ENCODE measurements at places on chromosomes 4 and X. TPM values are rescaled to one million over a fixed set of nuclear protein-coding genes. Genes with fewer than 3 reads are reported as not detected.

GRCh38 chrX:153568451-153569011 is 30.4 kb downstream of the CCNQ start:
- H3K4me3 ChIP-seq, result no peak overlapping the region
- DNase-seq, result no peak
- H3K36me3 ChIP-seq, result no peaks in the 10 kb centered on the region
- no peaks in the 10 kb centered on the region for H3K27me3 ChIP-seq
- H3K4me1 ChIP-seq, result no peaks in the 10 kb centered on the region

GRCh38 chr4:55859711-55860110 is 6.3 kb downstream of the EXOC1 start:
- no peak overlapping the region for H3K27ac ChIP-seq
- H3K4me3 ChIP-seq, result no peak overlapping the region
- no peaks in the 10 kb centered on the region for H3K27me3 ChIP-seq
- H3K4me1 ChIP-seq, result peaks cover 9% of the 10 kb centered on the region
- no peak for DNase-seq
- H3K36me3 ChIP-seq, result peaks cover 13% of the 10 kb centered on the region

GRCh38 chr4:128735714-128736113 is 73.8 kb upstream of the JADE1 start:
- no peaks in the 10 kb centered on the region for H3K4me1 ChIP-seq
- H3K36me3 ChIP-seq, result no peaks in the 10 kb centered on the region
- H3K27ac ChIP-seq, result no peak overlapping the region
- no peak overlapping the region for H3K4me3 ChIP-seq
- no peaks in the 10 kb centered on the region for H3K27me3 ChIP-seq

DNA sequence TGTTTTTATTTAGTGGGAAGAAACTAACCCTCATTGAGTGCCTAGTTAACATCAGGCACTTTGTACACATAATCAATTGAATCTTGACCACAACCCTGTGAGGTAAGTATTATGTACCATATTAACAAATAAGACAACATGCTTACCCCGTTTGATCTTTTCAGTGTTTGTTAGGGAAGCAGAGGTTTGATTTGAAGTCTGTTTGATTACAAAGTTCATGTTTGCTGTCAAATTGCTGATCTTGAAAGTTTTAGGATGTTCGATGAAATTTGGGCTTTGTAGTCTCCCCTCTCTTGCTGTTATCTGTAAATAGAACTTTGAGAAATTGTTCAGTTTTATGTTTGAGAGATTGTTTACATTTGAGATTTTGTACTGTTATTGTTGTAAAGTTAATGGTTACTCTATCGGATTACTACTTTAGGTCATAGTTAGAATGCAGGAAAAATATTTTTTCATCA is 13.4 kb upstream of the ADH4 start:
- H3K4me3 ChIP-seq, result no peak overlapping the region
- no peaks in the 10 kb centered on the region for H3K36me3 ChIP-seq

The ZFP92 gene
- total RNA-seq, result 0.27 TPM

GRCh38 chr4:62209757-62210485 is 1009.8 kb downstream of the ADGRL3 start:
- H3K4me3 ChIP-seq, result no peak overlapping the region
- no peak for DNase-seq
- no peaks in the 10 kb centered on the region for H3K4me1 ChIP-seq

The DRD5 gene
- total RNA-seq, result not detected

DNA sequence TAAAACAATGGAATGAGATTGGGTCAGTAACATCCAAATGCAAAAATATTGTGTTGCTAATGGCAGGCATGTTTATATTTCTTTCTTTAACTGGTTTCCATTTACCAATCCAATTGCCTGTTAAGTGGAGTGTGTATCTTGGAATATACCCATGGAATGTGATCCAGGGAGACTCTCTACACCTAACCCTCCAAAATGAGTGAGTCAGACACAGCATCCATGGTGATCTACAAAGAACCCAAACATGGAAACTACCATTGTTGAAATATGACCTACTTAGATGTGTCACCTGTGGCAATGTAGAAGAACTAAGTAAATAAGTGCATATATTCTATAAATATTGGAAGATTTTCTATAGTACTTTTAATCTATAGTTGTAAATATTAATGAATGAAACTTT is 110.3 kb downstream of the AREG start:
- no peaks in the 10 kb centered on the region for H3K27me3 ChIP-seq
- H3K27ac ChIP-seq, result no peak overlapping the region
- H3K4me3 ChIP-seq, result no peak overlapping the region
- no peaks in the 10 kb centered on the region for H3K4me1 ChIP-seq
- no peaks in the 10 kb centered on the region for H3K36me3 ChIP-seq
- DNase-seq, result no peak

DNA sequence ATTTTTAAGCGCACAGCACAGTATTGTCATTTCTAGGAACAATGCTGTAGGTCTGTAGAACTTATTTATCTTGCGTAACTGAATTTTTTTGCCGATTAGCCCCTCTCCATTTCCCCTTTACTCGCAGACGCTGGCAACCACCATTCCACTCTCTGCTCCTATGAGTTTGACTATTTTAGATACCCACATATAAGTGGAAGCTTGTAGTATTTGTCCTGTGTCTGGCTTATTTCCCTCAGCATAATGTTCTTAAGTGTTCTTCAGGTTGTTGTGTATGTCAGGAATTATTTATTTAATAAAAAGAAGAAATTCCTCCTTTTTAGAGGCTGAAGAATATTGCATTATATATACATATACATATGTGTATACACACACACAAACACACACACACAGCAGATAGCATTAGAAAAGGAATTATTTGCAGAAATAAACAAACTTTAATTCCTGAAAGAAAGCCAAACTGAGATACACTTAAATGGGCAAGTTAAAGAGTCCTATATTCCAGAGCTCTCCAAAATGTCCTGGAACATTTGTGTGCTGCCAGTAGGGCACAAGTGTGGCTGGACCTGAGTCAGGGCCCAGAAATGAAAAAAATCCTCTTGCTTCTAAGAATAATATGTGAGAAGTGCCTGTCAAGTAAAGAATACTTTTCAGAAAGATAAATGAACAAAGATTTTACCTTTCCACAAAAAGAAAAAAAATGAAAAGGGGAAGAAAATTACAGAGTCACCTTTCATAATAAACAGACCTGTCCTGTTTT is 4.5 kb upstream of the ZNF330 start:
- no peaks in the 10 kb centered on the region for H3K36me3 ChIP-seq
- no peak for DNase-seq

- H3K27me3 ChIP-seq, result no peaks in the 10 kb centered on the region
- H3K4me1 ChIP-seq, result peaks cover 6% of the 10 kb centered on the region
- peak overlapping the region; percentile 83 for H3K27ac ChIP-seq
Measured at GRCh38 chrX:102599951-102600579, 750 bp downstream of the ARMCX5 start.

The ZNF630 gene
- total RNA-seq, result 4.6 TPM

The CDX4 gene
- not detected for total RNA-seq

DNA sequence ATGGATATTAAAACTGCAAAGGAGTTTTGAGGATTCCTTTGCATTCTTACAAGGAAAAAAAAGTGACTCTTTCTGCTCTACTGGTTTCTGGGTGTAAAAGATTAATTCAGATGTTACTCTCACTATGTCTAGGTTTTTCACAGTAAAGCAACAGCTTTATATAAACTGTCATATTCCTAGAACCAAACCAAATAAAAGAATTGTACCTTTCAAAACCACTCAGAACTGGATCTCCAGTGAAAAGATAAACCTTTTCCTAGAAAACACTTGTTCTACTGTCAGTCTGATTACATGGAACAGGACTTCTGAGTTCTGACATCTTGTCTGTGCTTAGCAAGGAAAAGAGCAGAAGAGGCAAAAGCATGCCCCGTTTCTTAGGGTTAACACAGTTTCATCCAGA is 5.0 kb upstream of the PPID start:
- H3K27ac ChIP-seq, result no peak overlapping the region
- peaks cover 6% of the 10 kb centered on the region for H3K27me3 ChIP-seq
- DNase-seq, result no peak
- H3K36me3 ChIP-seq, result no peaks in the 10 kb centered on the region
- peaks cover 5% of the 10 kb centered on the region for H3K4me1 ChIP-seq
- no peak overlapping the region for H3K4me3 ChIP-seq
